Liver (tissue), 10 donors: ENCODE measurements at places on chromosomes 2 and 18.

- DNase-seq = no peak
Measured at GRCh38 chr2:54284826-54285225, 28.8 kb upstream of the TSPYL6 start.

DNA sequence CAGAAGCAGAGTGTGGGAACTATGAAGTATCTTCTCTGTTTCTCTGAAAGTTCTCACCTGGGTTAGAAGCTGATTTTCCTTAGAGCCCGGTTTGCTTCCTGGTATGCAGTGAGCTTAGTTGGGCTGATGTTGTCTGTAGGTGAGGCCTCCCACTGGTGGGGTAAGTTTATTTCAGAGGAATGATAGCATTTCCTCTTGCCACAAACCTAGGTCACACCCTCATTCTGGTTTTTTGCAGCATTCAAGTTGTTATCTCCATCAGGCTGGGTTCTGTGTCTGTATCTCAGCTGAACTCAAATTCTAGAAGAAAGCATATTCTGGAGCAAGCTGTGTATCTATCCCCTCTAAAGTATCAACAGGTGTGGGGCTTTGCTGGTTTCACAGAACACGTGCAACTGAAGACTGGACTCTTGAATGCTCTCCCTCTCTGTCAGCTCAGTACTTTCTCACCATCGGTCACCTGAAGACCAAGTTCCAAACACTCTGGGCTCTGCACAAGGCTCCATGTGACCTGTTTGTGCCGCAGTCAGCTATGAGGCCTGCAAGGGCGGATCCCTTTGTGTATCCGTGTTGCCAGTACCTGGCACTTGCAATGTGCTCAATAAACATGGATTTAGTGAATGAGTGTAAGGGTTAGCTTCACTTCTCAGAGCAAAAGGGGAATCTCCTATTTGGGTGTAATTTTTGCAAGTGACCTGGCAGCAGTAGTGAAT is 49.5 kb upstream of the MBOAT2 start:
- DNase-seq = no peak

DNA sequence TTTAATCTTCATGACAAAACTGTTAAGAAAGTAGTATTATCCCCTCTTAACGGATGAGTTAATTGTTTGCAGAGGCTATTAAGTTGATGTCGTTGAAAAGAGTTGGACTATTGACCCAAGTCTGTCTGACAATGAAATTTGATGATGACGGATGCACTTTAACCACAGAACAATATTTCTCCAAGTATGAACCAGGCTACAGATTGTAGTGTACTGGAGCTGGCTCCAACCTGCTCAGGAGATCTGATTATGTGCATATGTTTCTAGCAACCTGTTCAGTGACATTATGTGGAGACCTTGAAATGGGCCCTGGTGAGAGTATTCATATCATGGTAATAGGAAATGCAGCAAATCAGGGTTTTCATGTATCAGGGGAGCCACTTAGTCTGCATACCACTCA is 174.1 kb downstream of the CDH7 start:
- no peak for DNase-seq

- no peak for DNase-seq
Measured at GRCh38 chr18:36309436-36310391, 12.2 kb downstream of the FHOD3 start.
